ENCODE measurements at places on chromosomes 5 and 9.

GRCh38 chr5:63860379-63860778 is 101.9 kb downstream of the HTR1A start:
- no peak for DNase-seq

DNA sequence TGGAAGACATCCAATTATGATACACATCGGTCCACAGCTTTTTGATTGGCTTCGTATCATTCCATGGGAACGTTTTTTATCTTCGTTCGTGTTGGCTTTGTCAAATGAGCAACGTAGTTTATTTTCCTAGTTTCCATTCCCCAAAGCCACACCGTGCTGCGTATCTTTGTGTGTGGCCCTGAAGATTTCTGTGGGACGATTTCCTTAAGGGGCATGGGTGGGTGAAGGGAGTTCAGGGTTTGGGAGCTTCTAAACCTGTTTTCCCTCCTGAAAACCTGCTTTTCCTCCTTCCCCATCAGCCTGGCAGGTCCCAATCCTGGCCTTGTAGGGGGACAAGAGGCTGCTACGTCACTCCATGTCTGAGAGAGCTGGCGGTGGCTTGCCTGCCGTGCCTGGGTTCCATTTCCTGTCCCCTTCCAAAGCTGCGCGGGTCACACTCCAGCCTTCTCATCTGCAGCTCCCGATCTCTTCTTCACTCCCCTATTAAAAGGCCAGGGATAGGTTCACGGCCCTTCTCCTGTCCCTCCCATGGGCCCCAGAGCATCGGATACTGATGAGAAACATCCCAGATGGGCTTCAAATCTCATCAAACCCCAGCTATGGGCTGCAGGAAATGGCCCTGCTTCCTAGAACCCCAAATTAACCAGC is 23.5 kb upstream of the ASS1 start:
- no peak for DNase-seq

DNA sequence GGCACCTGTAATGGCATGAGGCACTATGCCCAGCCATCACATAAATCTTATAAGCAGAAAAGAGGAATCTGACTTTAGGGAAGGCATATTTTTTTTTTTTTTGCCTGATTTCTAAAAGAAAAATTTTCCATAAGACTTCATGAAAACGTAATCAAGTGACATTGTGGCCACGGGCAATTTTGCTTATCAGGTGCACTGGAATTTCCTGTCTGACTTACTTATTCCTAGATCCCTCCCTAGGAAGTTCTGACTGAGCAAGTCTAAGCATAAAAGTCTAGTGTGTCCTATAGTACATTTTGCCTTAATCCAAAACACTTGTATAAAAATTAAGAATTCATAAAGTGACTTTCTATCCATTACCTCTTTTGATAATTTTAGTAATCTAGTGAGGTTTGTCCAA is 12.5 kb downstream of the C5orf46 start:
- DNase-seq = no peak

- no peak for DNase-seq
Measured at GRCh38 chr5:92908952-92909601, 671.9 kb downstream of the NR2F1-AS1 start.

- no peak for DNase-seq
Measured at GRCh38 chr9:112169368-112169767, 5.7 kb downstream of the SUSD1 start.

DNA sequence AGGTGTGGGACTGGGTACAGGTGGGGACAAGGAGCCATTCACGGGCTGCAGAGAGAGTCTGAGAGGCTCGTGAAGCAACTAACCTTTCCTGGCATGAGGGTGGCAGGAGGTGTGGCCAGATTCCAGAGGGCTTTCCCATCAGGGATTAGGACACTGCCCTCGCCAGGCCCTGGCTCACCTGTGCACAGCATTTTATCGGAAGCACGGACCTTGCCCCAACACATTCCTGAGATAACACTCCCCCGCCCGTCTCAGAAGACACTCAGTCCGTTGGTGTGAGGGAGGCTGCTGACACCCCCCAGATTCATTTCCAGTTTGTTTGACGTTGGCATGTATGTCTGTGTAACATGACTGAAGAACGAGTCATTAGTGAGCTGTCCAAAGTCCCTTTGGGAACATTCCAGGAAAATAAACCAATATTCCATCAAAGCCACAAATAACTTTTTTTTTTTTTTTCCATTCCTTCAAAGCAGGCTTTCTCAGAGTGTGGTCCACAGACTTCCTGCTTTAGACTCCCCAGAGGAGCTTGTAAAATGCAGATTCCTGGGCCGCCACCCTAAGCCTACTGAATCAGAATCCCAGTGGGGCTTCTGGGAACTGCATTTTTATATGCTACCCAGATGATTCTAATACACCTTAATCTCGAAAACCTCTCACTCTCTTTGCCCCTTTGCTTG is 23.4 kb downstream of the WWC1 start:
- no peak for DNase-seq

GRCh38 chr5:153515301-153515700 is 24.8 kb downstream of the GRIA1 start:
- no peak for DNase-seq
